ENCODE measurements at places on chromosomes 2 and 18.

DNA sequence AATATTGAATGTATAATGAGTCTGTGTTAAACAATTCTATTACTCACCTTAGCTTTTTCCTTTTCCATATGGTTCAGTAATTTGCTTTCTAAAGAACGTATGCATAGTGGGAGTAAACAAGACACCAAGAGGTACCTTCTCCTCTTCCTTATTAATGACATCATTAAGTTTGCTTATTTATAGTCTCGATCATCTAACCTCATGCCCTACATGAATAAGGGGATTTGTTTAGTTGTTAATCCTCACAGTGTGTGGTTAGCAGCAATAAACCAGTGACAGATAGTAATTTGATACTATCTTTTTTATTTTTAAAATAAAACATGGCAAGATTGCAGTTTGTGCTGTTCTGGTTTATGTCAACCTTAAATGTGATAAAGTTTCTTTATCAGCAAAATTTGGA lies 69.7 kb downstream of the COBLL1 start:
- DNase-seq = no peak

DNA sequence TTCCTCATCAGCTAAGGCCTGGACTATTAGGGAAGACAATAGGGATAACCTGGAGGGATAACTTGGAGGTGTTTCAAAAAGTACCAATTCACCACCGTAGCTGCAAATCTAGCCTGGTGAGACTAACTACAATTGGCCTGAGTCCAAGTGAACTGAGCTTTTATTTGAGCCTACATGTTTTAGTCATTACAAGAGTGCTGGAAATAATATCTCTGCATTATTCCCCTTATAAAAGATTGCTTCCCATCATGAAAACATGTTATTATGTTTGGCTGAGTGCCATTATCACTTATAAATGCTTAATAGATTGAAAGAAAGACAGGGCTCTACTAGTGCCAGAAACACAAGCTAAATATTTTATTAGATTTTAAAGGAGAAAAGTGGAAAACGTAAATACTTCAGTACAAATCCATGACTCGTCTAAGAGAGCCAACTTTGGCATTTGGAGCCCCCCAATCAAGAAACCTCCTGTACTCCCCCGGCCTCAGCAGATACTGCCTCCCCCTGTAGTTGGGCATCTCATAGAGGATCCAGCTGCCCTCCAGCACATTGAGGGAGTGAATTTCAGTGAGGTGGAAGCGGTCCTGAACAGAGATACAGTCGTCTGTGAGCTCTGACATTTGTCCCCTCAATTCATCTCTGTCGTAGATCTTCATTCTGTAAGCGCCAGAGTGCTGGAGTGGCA lies 3.6 kb downstream of the CRYGB start:
- DNase-seq = no peak

GRCh38 chr2:135555311-135555710 lies 24.0 kb downstream of the R3HDM1 start:
- no peak for DNase-seq

DNA sequence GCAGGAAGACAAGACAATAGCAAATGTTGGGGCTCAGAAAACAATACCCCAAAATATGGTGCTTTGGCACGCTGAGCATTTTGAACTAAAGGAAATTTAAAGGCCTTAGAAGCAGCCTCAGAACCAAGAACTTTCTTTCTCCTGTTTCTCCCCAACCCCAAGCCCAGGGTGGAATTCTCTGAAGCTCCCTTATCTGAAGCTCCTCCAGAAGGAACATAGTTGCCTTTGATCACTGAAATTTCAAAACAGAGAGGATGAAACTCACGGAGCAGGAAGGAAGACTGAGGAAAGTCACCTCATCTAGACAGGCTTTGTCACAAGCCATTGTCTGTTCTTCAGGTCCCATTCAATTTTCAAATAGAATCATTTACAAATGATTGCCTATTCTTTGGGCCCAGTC lies 15.5 kb upstream of the BMPR2 start:
- no peak for DNase-seq

DNA sequence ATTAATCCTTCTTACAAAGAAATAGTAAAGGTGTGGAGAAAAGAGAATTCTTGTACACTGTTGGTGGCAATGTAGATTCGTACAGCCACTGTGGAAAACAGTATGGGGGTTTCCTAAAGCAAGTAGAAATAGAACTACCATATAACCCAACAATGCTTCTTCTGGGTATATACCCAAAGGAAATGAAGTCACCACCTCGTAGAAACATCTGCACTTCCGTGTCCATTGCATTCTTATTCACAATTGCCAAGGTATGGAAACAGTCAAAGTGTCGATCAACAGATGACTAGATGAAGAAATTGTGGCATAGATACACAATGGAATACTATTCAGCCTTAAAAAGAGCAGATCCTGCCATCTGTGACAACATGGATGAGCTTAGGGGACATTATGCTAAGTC lies 93.4 kb upstream of the TGIF1 start:
- no peak for DNase-seq

GRCh38 chr2:238966072-238966937 lies 118.4 kb downstream of the TWIST2 start:
- DNase-seq = no peak

GRCh38 chr2:7895289-7895688 lies 786.6 kb upstream of the ID2 start:
- DNase-seq = no peak

GRCh38 chr2:54558188-54559005 lies 102.3 kb downstream of the SPTBN1 start:
- no peak for DNase-seq

DNA sequence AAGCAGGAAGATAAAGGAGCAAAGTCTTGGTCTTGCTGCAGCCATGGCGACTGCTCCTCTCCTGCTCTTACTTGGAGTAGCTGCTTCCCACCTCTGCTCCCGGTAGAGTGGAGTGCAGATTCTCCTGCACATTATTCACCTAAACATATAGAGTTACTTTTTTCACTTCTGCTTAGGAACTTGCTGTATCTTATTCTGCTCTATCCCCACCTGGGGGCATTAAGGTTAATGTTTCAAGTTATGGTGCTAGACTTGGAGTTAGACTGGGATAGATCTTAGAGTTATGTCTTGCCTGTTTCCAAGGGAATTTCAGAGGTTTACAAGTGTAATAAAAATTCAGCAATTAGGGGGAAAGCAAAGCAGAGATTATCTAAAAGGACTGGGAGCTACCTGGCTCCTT lies 144.2 kb downstream of the SETBP1 start:
- no peak for DNase-seq

GRCh38 chr18:63819786-63820185 lies 44.6 kb downstream of the SERPINB7 start:
- DNase-seq = no peak

DNA sequence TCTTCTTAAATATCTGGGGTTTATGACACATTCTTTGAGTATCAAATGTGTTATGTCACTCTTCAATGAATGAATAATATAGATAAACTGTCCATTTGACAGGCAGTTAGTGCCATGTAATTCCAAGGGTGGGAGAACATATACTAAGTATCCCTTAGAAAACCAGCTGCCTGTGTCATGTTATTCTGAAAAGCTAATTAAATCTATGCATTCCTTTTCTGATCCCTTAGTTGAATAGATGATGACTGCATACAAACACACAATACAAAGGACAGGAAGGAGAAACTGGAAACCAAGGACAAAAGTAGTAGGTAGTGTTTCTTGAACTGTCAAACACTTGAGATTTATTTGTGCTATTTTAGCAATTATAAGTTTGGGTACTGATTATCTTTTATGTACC lies 8.3 kb downstream of the ARHGAP28 start:
- no peak for DNase-seq

DNA sequence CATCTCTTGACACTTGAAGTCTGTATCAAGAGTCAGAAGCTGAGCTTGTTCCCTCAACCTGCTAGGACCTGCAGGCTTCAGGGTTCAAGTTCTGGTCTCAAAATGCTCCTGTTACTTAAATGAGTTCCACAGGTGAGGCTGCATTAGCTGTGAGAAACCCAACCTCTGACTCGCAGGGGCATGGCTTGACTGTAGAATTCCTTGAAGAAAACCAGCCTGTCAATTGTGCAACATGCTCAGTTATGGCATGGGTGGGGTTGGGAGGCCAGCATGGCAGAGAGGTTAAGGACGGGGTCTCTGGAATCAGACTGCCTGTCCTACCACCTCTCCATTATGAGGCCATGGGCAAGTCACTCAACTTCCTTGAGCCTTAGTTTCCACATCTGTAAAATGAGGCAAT lies 235.8 kb downstream of the EN1 start:
- no peak for DNase-seq

- no peak for DNase-seq
Observed at GRCh38 chr2:1674766-1675397, 69.4 kb downstream of the PXDN start.
